ENCODE measurements at places on chromosomes 7 and 10.

- DNase-seq = no peak
Observed at GRCh38 chr10:3526727-3527501, 258.1 kb downstream of the KLF6 start.

DNA sequence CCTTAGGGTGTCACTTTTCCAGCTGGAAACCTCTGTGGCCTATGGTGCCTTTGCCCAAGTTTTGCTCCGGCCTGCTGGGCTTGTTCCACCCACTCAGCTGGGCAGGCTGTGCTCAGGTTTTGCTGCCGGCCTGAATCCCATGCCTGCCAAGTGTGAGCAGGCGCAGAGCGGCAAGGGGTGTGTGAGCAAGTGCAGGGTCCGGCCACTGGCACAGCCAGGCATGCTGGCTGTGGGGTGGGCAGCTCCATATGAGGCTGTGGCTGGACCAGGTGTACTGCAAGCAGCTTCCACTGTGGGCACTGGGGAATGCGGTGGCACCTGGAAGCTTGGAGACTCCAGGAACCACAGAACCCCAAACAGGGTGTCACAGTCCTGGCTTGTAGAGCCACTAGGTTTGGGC, 92.1 kb downstream of the AUTS2 start:
- DNase-seq = no peak

DNA sequence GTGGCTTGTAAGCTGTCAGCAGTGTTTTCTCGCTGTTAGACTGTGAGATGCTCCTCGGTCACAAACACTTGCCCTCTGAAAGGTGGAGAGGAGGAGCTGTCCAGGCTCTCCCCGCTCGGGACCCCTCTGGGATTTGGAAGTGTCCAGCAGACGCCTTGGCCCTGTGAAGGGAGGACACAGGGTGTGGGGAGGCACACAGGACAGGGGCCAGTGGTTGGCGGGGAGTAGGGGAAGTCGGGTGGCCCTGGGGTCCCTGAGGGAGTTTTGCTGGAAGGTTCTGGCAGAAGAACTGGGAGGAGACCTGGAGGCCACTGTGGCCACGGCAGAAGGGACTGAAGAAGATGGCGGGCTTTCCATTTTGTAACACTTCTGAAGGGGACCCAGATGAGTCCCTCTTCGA, 47.2 kb upstream of the DPYSL4 start:
- DNase-seq = no peak

DNA sequence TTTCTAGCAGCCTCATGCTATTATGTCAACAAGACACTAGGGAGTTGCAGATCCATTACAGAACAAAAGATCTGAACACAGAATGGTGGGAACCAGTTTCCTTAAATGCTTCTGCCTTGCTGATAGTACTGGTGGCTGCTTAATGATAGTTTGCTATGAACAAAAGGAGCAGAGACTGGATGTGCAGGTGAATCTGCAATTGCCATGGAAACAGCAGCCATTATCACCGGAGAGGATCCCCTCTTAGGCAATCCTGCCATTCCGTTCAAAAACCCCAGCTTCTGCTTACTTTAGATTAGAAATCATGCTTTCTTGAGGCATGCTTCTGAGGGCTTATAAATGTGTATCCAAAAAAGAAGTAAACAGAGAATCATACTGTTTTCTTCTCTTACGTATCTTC, 80.0 kb upstream of the PRKAR2B start:
- peak; percentile 60 for DNase-seq

DNA sequence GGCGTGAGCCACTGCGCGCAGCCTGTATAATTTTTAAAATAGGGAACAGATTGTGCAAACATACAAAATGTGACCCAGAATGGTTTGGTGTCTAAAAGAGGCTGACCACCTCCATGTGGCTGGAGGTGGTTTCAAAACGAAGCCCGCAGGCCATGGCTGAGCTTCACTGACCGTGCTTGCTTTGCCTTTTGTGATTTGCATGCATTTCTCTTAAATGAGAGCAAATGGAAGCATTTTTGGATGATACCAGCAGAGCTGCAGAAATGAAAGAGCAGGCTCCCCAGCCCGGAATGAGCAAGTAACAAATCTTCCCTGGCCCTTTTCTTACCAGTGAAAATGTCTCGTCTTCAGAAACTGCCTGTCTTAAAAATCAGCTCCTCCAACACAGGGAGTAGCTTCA, 239.9 kb downstream of the CAMK1D start:
- no peak for DNase-seq

GRCh38 chr7:55172161-55172560, 153.3 kb downstream of the EGFR start:
- DNase-seq = no peak

- DNase-seq = no peak
Observed at GRCh38 chr10:98115031-98115787, 19.2 kb upstream of the R3HCC1L start.

DNA sequence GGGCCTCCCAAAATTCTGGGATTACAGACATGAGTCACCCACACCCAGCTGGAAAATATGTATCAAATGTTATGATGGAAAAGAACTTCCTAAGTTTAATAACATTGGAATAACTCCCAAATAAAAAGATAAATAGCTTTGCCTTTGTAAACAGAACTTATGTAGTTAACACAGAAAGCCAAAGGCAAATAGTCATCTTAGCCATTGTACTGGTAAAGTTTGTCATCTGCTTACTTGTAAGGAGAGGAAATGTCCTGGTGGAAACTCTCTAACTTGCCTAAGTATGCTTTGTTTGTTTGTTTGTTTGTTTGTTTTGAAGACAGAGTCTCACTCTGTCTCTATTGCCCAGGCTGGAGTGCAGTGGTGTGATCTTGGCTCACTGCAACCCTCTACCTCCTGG, 23.8 kb upstream of the TPST1 start:
- DNase-seq = no peak

DNA sequence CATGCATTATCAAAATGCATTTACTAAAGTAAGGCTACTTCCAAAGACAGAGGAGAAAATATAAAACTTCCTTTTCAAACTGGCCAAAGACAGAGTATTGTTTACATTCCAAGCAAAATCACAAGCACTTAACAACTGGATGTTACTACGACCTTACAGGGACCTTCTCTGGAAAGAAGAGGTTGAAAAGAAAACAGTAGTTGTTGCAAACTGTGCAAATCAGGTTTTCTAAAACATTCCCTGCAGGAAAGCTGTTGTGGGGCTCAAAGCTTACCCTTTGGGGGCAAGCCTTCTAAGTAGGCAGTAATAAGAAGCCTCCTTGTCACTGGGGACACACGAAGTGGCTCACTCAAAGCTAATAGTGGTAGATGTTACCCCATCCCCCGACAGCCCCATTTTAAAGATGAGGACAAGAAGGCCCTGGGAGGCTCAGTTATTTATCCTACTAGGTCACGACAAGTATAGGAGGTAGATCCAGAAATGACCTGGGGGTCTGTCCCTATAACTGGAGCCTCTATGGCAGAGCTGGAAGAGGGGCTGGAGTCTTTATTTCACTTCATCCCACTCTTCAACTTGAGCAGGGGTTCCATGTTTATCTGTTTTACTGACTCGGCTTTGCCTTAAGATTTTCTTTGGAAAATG, 46.6 kb downstream of the ATXN7L1 start:
- no peak for DNase-seq

- DNase-seq = peak; percentile 20
Observed at GRCh38 chr7:43513251-43513650, 69.7 kb upstream of the STK17A start.

GRCh38 chr10:33132626-33133025, 174.6 kb upstream of the ITGB1 start:
- DNase-seq = peak; percentile 8

GRCh38 chr7:75880242-75880641, 1.4 kb downstream of the RHBDD2 start:
- DNase-seq = no peak

GRCh38 chr10:95821720-95822119, 65.8 kb downstream of the ENTPD1 start:
- DNase-seq = peak; percentile 38

DNA sequence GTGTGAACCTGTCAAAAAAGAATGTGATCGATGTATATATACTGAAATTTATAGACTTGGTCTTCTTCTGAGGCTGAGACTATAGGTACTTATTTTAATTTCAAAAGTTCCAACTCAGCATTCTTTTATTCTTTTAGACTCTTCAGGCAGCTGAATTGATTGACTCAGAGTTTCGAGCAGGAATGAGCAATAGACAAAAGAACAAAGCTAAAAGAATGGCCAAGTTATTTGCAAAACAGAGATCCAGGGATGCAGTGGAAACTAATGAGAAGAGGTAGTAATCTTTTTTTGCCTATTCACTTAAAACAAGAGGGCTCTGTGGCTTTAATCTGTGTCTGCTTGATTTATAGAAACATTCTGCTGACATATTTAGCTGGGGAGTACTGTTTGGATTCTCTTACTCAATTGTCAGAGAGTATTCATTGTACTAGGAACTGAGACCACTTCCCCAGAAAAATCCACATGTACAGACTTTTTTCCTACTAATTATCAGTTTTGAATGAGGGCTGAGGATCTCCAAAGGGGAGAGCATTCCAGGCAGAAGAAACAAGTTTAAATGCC, 30.1 kb downstream of the BTAF1 start:
- no peak for DNase-seq

DNA sequence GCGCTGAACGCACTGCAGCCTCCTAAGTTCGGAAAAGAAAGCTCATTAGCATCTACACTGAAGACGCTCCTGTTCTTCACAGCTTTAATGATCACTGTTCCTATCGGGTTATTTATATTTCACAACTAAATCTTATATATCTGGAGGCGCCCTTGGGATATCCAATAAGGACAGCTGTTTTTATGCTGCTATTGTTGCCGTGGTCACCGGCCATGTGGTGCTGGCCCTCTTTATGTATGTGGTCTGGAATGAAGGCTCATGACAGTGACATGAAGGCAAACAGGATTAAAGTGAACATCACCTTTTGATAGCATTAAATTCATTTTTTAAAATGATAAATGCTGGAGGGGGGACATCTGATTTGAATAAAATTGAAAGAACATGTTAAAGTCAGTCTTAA, 8.8 kb downstream of the BLVRA start:
- no peak for DNase-seq

DNA sequence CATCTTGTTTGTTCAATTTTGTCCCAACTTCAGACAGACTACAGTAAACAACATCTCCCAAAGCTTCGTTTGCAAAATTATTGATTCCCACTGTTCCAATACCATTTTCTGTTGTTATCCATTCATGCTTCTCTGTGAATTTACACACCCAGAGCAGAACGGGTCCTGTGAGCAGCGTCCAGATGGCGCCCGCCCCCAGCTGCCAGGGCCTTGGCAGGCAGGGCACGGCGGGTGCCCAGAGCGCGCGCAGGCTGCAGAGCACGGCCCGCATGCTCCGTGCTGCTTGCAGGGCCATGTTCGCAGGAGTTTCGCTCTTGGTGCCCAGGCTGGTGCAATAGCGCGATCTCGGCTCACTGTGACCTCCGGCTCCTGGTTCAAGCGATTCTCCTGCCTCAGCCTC, 32.5 kb upstream of the SEPTIN7 start:
- DNase-seq = no peak

DNA sequence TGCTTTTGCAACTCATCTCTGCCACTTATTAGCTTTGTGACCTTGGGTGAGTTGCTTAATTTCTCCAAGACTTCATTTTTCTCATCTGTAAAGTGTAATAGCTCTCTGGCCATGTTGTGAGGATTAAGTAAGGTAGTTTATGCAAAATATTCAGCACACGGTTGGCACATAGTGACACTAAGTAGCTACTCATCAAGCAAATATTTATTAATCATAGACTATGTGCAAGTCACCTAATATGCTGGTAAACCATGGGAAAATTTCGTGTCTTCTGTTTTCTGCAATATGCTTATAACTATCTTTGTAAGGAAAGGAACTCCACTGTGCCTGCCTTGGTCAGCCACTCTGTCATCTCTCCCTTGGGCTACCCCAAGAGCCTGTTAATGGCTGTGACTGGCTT, 50.3 kb upstream of the EGR2 start:
- DNase-seq = no peak

- peak; percentile 11 for DNase-seq
Observed at GRCh38 chr7:93461350-93461749, 113.2 kb downstream of the CALCR start.

DNA sequence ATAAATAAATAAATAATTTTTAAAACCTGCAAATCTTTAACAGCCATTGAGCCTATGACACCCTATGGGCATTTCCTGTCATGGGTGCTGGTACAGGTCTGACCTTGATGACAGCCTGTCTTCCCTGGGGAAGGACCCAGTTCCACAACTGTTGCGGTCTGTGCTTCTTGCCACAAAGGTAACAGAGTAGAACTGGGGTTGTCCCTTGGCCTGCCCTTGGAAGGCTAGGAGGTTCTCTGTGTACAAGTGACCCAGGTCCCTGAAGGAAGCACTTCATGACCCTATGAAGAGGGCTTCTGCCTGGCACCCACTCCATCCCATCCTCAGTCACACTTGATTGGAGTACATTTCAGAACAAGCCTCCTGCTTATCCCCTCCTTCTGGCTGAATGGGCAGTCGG, 66.9 kb downstream of the OGDH start:
- no peak for DNase-seq

DNA sequence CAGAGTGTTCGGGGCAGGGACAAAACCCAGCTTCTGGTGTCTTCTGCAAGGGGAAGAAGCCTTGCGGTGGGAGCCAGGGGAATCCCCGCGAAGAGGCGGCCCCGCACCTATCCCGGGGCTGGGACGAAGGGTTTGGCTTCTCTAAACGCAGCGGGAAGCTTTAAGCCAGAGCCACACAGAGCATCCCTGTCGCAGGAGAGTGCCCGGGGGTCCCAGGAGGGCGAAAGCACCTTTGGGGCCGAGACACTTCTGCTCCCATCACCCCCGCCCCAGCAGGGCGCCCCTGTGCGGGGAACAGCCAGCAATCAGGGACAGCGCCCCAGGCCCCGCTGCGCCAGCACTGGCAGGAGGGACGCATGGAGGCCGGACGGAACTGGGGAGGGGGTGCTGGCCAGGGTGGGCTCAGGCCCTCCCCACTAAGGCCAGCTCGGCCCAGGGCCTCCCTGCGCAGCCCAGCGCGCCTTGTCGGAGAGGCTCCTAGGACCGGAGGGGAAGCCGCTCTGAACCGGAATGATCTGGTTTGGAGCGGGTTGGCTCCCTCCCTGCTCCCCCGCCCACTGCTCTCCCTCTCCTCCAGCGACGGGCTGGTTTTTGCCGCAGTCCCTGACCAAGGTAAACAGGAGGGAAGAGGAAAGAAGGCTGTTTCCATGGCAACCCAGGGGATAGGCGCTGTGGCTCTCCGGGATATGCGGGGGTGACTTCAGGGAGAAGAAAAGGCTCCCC, 63.9 kb downstream of the TMEM209 start:
- peak; percentile 80 for DNase-seq

Data from hematopoietic multipotent progenitor cell treated with erythropoietin and hydrocortisone succinate and interleukin-3 and kit ligand, for 6 days (in vitro differentiated cells).